Activated effector memory CD4-positive, alpha-beta T cell treated with Interleukin-2 at 50 U/mL for 16 hours (primary cell): ENCODE measurements at places on chromosomes 16 and 17.

DNA sequence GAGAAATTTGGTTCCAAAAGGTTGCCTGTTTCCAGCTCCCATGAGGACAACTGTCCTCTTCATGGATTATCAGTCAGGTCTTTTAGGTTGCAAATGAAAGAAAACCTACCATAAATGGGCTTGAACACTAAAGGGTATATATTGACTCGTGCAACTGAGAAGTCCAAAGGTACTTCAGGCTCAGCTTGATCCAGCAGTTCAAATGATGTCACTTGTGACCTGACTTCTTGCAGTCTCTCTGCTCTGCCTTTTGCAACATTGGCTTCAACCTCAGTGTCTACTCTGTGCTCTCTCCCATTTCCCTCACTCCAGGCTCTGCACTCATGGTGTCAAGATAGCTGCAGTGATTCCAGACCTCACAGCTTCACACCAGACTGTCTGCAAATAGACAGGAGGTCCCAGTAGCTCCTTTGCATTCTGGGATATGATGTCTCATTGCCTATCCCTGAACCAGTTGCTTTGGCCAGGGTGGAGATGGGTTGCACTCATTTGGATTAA is 5.5 kb upstream of the CALB2 start:
- DNase-seq: no peak

GRCh38 chr17:29562615-29563014 is 4.2 kb downstream of the ABHD15 start:
- DNase-seq: no peak

DNA sequence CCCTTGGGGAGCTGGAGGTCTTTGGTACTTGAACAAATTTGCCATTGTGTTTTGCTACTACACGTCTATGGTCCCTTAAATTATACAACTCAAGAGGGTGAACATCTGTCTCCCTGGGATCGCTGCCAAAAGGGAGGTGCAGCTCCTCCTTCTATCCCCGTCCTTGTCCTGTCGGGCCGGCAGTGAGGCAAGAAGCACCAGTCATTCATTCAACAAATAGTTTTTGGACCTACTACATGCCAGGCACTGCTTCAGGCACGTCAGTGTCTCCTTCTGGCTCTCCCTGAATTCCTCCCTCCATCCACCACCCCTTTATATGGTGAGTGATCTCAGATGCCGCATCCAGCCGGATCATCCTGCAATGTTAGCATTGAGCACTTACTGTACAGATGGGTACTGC is 2.2 kb upstream of the RPL38 start:
- DNase-seq: no peak

- DNase-seq: no peak
Observed at GRCh38 chr17:65780111-65780510, 218.7 kb upstream of the AXIN2 start.

GRCh38 chr16:49183911-49184310 is 97.7 kb downstream of the CBLN1 start:
- no peak for DNase-seq

DNA sequence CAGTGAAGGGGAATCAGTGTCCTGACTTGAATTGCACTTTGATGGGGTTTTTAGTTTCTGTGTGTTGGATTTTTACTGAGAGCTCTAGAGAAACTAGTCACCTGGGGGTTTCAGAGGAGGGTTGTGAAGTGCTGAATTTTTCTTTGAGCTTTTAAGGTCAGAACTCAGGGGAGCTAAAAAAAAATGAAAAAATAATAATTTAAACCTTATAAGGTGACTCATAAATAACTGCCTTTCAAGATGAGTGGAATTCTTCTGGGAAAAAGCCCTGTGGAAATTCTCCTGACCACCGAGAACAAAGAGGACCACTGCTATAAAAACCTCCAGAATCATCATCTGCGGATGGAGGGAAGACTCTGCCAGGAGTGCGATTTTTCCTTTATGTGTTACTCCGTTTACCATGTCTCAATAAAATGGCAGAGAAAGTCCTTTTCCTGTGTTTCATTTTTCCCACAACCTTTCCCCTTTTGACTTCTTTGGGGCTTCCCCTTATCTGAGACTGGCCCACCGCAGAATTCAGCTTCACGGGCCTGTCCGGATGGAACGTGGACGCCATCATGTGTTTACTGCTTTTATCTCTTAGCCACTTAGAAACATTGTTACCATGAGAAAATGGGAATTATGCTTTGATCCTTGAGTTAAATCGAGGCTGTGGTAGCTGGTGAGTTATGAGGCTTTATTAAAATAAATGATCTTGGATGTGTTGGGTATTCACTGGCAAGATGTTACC is 39.7 kb downstream of the RPTOR start:
- DNase-seq: no peak

DNA sequence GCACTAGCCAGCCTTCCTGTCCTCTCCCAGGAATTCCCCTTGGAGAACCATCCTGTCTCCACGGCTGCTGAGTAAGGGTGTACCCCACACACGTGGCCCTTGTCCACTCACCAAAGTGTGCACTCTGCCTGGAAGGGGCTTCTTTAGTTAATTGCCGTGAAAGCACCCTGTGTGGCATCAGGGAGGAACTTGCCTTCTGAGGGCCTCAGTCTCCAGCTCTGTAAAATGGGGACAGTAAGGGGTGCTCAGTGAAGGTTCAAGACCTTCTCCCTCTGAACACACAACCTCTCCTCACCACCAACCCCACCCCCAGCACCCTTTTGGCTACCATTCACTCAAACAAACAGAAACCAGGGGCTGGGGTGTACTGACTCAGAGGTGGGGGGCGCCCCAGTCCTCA is 59.1 kb upstream of the LHX1 start:
- DNase-seq: no peak

DNA sequence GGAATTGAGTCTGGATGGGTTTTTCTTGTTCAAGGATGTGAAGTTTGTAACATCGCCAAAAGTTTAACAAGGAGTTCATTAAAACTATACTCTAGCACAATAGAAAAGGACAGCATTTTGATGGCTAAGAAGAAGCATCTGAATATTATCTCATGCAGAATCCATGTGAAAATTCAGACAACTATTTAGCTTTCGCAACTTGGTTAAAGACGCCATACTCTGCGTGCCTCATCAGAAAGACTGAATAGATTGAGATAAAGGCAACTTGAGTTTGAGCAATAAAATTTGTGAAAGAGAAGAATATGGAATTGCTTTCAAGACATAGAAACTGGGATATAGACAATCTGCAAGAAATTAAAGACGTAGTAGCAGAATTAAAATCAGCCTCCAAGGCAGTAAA is 151.1 kb upstream of the MYOCD start:
- no peak for DNase-seq

DNA sequence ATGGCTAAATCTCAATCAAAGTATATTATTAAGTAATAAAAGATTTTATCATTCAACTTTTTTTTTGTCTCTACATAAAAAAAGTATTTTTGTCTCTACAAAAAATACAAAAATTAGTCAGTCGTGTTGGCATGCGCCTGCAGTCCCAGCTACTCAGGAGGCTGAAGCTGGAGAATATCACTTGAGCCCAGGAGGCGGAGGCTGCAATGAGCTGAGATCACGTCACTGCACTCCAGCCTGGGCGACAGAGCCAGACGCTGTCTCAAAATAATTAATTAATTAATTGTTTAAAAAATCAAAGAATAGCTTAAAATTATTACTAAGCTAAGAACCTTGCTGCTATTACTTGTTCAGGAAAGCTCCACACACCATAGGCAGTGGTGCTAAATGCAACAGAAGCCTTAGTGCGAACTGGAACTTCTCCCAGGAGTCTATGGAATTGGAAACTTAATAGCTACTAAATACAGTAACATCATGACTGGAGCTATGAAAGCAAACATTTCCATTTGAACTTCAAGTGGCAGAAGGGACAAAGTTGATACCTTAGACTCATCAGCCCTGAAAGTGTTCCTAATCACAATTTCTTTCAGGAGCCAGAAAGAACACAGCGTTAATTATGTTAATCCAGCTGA is 22.6 kb downstream of the ADCY9 start:
- DNase-seq: no peak

GRCh38 chr17:68011199-68011665 is 15.0 kb upstream of the C17orf58 start:
- peak; percentile 41 for DNase-seq

- no peak for DNase-seq
Observed at GRCh38 chr16:86622700-86623615, 44.6 kb downstream of the FOXL1 start.

DNA sequence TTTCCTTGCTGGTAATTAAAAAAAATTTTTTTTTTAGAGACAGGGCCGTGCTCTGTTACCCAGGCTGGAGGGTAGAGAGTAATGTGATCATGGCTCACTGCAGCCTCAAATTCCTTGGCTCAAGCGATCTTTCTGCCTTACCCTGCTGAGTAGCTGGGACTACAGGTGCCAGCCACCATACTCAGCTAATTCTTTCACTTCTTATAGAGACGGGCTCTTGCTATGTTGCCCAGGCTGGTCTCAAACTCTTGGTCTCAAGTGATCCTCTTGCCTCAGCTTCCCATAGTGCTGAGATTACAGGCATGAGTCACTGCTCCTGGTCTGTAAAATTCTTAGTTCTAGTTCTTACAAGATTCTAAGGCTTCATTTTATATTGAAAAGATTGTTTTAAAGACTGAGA is 11.1 kb downstream of the SMIM36 start:
- DNase-seq: no peak

DNA sequence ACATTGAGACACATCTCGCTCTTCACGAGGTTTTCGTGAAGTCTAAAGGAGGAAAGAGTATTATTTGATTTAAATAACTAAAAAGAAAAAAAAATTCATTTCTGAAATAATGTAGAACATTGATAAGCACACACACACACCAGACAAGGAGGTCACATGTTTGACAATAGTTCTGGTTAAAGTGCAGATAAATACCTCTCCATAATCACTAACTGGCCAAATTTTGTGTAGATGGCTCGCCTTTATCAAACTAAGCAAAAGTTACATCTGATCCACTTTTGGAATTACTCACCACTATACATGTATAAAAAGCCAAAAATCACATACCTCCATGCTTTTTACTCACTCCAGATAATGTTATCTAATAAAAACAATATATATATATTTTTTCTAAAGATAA is 106.5 kb downstream of the NCOR1 start:
- no peak for DNase-seq

DNA sequence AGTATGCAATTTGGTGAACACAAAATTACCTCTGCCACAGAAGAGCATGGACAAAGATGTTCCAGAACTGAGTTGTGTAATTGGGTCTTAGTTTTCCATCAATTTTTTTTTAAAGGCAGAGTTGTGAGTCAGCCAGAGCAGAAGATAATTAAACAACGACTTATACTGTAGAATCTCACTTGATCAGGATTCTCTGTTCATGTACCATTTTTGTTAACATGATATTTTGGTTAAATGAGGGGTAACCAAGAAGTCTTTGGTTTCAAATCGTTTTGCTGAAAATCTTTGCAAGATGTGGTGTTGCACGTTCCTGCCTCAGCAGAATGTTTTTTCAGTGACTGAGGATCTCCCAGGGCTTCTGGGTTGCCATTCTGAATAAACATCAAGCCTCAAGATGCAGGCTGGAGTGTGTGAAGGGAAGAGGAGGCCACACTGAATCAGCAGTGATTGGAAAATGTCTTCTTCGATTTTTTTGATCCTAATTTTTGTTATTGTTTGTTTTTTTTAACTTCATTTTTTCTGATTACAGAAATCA is 232.6 kb upstream of the IRX3 start:
- no peak for DNase-seq

- no peak for DNase-seq
Observed at GRCh38 chr16:68299571-68300453, 10.9 kb downstream of the SLC7A6OS start.

GRCh38 chr16:86740906-86741799 is 162.8 kb downstream of the FOXL1 start:
- no peak for DNase-seq

GRCh38 chr16:76052725-76053124 is 224.5 kb upstream of the CNTNAP4 start:
- no peak for DNase-seq

GRCh38 chr16:88640039-88640495 is 1.7 kb downstream of the IL17C start:
- DNase-seq: no peak
